PC-3 (cell line): ENCODE measurements at places on chromosomes 7 and 10.

GRCh38 chr7:128833148-128833945 is 3.1 kb downstream of the FLNC start:
- DNase-seq: peak; percentile 64

DNA sequence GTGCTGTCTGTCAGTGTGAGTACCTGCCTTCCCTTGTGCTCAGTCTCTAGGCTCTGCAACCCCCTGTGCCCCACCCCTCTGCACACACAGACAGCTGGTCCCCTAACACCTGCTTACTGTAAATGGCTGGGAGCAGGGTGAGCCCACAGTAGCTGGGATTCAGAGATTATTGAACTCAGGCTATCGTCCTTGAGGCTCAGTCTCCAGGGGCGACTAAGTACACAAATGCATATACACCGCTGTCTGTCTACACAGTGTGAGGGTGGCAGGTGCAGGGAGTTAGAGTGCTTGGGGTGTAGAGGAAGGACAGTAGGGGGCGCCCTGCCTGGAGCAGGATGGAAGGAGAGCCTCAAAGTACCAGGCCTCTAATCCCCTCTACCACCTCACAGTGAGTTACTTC is 12.9 kb downstream of the UPP1 start:
- no peak for DNase-seq

DNA sequence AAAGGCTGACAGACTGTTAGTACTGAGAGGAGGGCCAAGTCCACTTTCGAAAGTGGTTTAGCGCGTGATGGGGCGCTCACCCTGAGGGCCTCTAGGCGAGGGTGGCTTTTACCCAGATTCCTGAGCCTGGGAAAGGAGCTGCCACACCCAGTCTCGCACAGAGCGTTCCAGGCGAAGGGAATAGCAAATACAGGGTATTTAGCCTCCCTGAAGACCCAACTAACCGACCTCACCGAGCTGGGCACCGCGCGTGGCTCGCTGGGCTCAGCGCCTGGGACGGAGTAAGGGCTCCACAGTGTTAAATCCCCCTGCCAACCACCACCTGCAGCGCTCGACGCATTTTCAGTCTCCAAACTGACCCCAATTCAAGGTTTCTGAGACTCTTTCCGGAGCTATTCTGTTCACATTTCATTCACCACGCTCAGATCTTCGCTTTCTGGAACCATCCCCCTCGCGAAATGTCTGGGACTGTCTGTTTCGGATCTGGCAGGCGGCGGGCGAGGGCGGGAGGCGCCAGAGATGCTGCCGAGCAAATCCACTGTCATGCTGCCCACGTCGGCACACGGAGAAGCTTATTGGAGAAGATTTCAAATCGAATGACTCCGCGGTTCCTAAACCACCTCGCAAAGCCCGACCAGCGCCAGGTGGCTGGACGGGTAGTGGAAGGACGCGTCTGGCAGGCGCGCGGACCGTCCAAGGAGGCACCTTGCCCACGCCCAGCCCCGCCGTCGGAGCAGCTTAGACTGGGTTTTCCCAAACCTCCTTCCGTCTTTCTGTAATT is 1.4 kb upstream of the OSBPL3 start:
- DNase-seq: peak; percentile 58

DNA sequence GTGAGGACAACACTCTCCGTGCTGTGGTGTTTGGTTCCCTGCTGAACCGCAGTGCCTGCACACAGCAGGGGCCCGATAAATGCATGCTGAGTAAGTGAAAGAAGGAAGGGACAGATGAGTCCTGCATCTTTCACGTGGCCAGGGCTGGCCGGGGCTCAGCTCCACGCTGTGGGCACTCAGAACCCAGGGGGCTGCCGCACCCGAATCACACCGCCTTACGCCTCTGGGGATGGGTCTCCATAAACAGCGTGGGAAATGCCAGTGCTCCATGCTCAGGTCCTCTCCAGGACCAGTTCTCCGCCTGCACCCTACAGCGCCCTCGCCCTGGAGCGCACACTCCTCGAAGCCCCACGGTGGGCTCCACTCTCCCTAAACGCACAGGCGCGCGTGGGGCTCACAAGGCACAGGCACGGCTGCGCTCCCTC is 38.1 kb downstream of the RASGEF1A start:
- DNase-seq: no peak

DNA sequence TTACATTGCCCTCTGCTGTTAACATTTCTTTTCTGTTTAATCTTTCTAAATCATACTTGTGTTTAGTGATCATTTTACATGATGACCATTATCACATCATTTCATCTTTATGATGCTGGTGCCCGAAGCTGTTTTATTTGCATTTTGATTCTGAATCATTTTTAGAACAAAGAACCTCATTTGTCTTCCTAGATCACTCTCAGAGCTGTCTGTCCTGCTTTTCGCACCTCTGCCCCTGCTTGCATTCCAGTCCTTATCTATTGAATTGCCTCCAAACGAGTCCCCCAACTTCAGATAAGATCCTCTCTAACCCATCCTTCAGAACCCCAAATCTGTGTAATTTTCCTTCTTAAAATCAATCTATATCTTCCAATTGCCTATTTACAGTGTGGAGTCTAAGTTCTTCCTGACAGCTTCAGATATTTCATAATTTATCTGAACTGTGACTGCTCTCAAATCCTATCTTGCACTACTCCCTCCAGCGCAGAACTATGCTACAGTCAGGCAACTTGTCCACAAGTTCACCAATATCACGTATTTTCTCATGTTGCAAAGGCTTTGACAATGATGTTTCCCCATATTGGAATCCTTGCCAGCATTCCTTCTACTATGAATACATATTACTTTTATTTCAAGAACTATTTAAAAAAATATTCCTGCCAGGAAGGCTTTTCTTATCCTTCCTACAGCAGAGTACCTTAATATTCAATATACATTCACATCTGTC is 346.5 kb upstream of the CACNA2D1 start:
- DNase-seq: peak; percentile 37

DNA sequence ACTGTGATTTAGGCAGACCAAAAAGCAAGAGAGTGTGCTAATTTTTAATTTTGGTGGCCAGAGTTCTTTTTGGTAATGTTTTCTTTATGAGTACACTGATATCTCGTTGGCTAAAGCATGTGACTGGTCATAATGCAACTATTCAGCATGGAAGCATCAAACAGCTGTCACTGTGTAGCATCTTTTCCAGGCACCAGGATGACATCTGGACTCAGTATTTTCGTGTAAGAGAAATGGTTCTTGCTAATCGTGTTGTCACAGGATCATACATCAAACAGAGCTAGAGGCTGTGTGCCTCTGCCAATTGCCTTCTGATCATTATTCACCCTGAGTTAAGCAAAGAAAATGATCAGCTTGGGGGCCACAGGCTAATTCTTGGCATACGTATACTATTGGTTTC is 118.9 kb downstream of the SND1 start:
- DNase-seq: no peak

- no peak for DNase-seq
Observed at GRCh38 chr10:88409236-88409635, 173.9 kb downstream of the RNLS start.

- no peak for DNase-seq
Observed at GRCh38 chr7:119102291-119102690, 877.8 kb downstream of the ANKRD7 start.

DNA sequence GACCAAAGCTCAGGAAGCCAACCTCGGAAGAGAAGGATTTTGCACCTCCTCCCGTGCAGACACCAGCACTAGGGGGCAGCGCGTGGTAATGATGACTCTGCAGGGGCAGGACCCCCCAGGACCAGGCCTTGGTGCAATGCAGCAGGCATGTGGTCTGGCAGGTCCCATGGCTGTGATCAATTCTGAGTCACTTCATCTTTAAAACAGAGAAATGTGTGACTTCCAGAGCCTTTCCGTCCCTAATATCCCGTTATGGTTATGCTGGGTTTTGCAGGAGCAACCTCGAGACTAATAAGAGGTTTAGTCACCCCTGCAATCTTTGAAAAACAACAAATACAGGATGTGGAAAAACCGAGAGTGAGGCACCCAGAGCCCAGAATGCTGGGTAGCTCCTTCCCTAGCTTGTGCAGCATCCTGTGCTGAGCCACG is 30.2 kb upstream of the GJD4 start:
- DNase-seq: peak; percentile 100

DNA sequence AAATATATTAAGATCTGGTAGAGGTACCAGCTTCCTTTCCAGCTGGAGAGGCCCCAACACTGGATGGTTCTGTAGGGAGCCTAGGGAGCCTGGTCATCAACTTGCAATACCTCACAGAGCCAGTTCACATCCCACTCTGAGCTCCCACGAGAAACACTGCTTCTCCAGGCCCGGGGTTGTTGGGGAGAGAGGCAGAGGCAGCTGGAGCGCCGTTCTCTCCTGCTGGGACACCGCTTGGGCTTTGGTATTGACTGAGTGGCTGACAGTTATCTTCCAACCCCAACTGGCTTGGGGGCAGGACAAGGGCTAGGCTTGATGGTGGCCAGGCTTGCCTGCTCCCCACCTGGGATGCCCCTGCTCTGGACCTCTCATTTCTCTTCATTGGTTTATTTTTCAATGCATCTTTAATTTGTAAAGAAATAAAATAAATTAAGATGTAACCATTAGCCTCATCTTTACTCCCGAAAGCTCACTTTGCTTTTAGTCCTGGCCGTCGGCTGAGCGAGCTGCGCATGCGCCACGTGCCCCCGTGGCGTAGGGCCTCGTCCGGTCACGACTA is 10.0 kb upstream of the CHCHD1 start:
- DNase-seq: peak; percentile 96

DNA sequence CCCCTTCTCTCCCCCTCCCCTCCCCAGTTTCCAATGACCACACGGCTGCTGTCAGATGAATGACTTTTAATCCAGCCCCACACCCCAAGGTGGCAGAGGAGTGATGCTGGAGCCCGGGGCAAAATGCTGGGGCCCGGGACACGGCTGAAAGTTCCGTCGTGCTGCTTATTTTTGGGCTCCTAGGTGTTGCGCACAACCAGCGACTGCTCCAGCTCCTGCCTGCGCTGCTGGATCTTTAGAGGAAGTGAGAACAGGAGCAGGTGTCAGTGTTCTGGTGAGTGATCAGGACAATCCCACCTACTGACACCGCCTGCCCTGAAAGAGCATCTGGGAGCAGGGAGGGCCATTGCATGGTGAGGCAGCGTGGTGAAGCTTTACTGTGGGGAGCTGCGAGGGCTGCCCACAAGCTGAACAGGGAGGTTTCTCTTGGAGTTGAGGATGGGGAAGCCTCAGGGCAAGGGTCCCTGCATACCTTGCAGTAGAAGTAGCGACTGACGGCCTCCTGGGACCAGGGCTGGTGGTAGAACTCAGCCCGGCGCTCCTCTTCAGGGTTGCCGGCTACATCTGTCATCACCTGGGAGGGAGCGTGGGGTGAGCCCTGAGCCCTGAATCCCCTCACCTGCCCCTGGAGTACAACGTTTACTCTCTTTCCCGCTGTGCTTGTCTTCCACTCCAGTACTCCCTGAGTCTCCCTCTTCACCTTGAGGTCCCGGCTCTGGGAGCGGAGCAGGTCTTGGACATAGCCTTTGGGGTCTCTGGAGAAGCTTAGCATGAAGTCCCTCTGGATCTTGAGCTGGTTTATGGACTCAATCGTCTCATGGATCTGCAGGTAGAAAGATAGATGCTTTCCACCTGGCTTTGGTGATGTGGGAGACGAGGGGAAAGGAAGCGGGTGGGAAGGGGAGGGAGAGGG is 6.9 kb downstream of the CHPF2 start:
- no peak for DNase-seq

GRCh38 chr7:47358944-47359588 is 222.8 kb downstream of the TNS3 start:
- DNase-seq: peak; percentile 12

DNA sequence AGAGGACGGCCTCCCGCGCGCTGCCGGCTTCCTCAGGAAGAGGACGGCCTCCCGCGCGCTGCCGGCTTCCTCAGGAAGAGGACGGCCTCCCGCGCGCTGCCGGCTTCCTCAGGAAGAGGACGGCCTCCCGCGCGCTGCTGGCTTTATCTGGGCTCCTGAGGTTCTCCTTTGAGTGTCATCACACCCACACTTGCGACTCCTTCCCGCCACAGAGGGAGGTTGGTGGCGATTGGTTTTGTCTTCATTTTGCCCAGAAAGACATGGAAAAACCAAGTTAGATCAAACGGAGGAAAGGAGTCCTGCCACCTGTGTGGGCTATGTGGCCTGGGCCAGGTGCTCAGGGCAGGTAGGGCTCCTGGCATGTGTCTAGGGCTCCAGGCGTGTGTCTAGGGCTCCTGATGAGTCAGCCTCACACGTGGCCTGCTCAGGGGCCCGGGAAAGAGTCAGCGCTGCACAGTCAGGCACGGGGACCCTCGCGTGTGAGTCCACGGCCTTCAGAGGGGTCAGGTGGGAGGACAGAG is 138.0 kb downstream of the VIPR2 start:
- peak; percentile 12 for DNase-seq

DNA sequence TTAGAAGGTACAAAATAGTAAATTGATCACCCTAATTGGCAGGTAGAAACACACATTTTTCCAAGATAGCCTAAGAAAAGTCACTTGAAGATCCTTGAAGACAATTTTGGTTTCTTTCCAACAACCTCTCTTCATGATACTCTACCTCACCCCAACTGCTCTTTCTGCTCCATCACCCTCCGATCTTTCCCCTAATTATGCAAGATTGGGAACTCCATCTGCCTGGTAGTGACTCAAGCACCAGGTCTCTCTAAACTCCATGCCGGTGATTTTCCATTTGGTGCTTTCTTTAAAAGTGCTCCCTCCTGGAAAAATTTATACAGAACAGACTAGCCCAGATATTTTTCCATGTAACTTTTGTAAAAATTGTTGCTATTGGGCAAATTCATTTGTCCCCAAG is 1.1 kb upstream of the AKR1B1 start:
- peak; percentile 14 for DNase-seq

DNA sequence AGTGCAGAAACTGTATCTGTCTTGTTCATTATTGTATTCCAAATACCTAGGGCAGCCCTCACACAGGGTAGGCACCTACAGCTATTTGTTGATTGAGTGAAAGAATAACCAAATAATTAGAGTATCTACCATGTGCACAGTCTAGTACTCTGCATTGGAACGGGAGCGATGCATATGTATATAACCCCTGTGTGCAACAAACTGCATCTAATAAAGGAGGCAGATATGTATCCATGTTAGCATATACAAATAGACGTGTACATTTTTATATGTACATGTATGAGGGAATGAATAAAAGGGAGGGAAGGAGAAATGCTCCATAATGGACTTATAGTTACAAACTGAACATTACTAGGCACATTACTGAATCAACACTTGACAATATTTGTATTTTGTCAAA is 191.3 kb upstream of the PTPRZ1 start:
- DNase-seq: no peak

DNA sequence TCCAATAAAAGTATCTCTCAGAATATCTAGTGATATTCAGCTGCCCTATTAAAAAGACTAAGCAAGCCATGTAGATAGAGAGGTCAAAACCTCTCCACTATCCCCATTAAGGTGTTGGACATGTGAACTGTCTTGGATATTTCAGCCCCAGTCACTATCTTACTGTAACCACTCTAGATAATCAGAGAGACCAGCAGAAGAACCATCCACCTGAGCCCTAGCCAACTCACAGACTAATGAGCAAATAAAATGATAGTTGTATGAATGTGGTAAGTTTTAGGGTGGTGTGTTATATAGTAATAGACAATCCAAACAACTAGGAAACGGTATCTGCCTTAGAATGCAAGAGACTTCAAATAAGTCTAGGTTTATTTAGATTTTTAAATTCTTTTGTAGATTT is 268.6 kb upstream of the KLF14 start:
- no peak for DNase-seq
